ENCODE measurements at places on chromosomes 2 and 18.
A peak's percentile ranks its signal among the peaks of the same experiment; 100 is the strongest.

GRCh38 chr2:169714699-169715098, 18.9 kb upstream of the KLHL23 start:
- DNase-seq: no peak

- peak; percentile 37 for DNase-seq
Observed at GRCh38 chr2:224584785-224585210, 365 bp downstream of the CUL3 start.

DNA sequence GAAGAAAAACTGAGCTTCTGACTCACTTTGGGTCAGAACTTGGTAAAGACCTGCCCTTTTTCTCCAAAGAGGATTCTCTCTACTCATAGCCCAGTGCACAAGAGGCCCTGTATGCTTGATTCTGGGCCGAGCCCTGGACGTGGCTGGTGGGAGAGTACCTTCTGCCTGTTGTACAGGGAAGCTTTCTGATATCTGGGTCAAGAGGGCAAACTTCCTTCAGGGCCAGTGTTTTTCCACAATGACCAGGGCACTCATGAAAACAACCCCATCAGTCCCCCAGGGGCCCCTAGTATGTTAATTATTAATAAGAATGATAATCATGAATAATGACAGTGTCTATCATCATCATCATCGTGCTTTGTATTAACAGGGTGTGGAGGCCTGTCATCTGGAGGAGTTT, 90.0 kb downstream of the TGFA start:
- no peak for DNase-seq

DNA sequence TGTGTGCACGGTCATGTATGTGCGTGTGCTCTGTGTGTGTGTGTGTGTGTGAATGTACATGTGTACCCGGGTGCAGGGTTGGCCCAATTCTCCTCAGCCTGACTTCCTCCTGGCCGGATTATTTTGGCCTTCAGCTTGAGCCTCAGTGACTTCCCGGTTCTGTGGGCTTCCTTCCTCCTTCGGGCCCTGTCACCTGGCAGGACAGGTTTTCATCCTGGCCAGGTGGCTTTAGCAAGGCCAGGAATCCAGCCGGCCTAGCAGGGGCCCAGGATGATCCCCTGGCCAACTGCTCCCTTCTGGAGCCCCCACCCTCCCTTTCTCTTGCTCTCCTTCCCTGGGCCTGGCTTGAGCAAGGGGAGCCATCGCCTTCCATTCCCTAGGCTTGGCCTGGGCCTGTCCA, 140.5 kb downstream of the INHBB start:
- no peak for DNase-seq

DNA sequence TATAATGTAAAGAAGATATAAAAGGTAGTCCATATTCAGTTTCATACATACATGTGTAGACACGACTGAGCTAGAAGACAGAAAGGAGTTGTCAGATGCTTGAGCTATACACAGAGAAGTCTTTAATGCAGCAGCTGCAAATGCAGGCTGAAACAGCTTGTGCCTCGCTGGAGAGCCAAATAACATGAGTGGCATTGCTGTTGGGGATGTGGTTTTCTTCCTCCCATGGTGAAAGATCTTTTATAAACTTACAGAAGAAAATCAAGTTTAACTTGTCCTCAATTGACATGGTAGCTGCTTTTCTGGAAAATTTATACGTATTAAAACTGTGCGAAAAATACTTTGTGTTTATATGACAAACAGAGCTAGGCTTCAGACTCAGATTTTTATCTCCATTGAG, 16.4 kb upstream of the IL1R1 start:
- DNase-seq: no peak

DNA sequence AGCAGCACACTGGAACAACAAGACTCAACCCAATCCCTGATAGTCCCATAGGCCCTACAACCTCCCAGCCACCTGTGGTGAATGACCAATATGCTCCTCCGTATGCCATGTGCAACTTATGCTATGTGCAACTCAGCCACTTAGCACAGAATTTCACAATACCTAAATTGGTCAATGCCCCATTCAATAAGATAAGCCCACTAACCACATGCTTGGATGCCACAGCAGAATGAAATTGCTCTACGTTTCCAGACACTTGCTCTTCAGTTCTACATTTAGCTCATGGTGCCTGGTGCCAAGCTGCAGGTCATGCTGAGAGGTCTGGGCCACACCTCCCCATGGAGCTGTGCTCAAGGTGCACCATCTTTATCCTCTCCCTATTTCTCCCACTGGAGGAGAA, 159.8 kb downstream of the EN1 start:
- DNase-seq: no peak

DNA sequence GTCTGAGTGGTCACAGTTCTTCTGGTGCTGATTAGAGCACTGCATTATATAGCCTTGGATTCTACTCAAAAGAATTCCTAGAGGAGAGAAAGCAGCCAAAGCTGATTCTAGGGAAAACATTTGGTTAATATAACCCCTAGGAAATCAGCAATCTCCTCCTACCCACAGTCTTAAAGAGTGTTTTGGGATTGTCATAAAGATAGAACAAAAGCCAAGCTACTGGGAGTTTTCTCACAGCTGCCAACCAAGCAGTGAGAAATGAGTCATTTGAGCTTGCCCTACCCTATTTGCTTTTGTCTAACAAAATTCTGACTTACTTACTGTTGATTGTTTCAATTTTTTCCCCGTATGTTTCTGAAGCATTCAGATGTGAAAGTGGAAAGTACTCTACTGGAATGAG, 469.3 kb downstream of the PLCL1 start:
- DNase-seq: no peak

- DNase-seq: no peak
Observed at GRCh38 chr2:49840428-49840975, 686.2 kb upstream of the FSHR start.

DNA sequence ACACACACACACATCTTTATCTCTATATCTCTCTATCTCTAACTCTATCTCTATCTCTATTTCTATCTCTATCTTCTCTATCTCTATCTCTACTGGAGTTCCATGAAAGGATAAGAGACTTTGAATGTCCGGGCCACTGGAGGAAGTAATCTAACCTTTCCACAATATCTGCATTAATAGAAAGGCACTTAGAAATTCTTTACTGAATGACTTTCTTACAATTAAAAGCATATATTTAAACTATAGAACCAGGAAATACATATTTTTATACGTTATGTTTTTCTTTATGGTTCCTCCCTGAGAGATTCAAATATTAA, 234.9 kb downstream of the TRIB2 start:
- DNase-seq: no peak

GRCh38 chr2:23373666-23374065, 11.3 kb upstream of the KLHL29 start:
- no peak for DNase-seq

- DNase-seq: no peak
Observed at GRCh38 chr2:221448057-221448843, 123.9 kb downstream of the EPHA4 start.

- DNase-seq: no peak
Observed at GRCh38 chr2:122749405-122749804, 994.0 kb downstream of the TSN start.

GRCh38 chr2:180029575-180029974, 22.5 kb upstream of the CWC22 start:
- DNase-seq: no peak

DNA sequence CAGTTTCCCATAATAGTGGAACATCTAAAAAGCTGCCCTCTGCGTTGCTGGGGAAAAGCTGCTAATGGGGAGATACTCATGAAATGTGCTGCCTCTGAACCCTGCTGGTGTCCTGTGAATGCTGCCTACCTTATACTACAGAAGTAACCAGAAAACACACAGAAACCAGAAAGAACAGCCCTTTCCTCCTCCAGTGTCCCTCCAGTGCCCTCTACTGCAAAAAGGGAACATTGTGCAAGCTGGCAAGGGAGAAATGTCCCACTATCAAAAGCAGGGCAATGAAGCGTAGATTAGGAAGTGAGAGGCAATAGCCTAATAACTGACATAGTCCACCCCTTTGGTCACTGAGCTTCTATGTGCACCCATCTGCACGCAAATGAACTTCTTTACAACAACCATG, 162.7 kb upstream of the ETAA1 start:
- DNase-seq: no peak

DNA sequence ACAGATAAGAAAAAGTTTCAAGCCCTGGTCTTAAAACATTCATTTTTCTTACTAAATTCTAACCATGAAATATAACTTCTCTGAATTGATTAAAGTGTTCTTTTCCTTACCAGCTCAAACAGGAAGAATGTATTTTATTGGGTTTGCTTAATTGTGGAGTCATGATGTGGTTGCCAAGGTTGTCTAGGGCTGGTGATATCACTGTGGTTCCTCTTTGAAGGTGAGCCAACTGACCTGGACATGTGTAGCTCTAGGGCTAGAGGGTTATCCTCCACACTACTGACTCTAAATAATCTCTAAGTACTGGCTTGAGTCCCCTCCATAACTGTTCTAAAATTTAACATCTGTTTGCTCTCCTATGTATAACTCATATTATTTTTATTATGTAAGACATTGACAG, 529.6 kb downstream of the PIK3C3 start:
- DNase-seq: no peak

- DNase-seq: no peak
Observed at GRCh38 chr2:178331474-178332432, 119.2 kb downstream of the PRKRA start.

DNA sequence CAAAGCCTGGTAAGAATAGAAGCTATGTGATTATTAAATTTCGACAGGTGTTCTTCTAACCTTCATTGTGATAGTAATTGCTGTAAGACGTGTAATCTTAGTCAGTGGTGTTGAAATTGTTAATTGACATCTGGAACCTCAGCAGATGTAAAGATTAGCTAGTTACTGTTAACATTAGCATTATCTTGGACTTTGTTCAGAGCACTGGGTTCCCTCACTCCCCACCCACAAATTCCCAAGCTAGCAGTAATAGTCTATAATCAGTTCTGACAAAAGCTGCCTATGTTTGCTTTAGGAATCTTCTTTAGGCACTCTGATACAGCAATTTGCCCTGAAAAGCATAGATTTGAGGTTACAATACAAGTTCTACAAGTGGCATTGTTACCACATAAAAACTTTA, 233.7 kb downstream of the EN1 start:
- no peak for DNase-seq

DNA sequence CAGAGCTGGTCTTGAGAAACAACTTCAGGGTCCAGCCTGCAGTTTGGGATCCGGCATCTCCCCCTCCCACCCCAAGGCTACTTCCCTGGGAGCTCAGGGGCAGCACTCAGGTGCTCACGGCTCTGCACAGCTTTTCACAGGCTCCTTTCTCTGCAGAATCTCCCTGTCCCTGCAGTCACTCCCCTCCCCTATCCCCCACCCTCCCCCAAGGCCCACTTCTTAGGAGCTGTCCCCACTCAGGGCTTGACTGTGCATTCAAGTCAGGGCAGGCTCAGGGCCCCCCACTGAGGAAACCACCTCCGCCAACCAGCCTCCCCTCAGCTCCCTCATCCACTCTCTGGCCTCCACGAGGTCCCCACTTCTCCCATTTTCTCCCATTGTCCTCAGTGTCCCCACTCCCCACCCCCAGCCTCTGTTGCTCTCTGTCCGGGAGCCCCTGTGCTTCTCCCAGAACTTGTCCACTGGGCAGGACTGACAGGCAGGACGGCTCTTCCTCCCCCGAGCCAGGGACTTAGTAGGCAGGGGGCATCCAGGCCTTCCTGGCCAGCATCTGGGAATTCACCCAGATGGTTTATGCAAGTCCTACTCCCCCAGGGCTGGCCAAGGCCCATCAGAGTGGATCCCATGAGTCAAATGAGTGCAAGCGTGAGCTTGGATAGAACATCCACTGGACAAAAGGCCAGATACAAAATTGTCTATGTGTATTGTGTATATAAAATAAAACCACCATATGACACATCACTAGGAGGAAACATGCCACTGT, 7.6 kb downstream of the NMUR1 start:
- no peak for DNase-seq

- no peak for DNase-seq
Observed at GRCh38 chr18:49025426-49025766, 74.6 kb upstream of the SMAD7 start.

DNA sequence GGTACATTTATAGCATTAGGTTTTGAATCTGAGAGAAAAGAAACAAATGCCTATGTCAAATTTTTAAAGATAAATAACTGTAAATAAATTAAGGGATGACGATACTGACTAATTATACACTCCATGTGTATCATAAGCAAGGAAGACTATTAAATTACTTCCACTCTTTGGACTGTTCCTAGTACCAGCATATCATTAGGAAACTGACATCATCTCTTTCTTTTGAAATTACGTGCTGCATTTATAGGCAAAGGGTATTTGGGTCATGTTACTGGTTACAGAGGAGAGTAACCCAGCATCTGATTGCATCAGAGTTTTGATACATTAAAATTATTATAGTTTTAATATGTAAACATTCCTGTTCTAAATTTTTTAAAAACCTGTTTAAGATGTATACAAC, 309.7 kb downstream of the XIRP2 start:
- DNase-seq: no peak

- no peak for DNase-seq
Observed at GRCh38 chr2:188291617-188292347, at the start of gene GULP1. Gene GULP1 (plus strand): TSS chr2:188291874. CDS start chr2:188477703, 185,829 bp downstream.

DNA sequence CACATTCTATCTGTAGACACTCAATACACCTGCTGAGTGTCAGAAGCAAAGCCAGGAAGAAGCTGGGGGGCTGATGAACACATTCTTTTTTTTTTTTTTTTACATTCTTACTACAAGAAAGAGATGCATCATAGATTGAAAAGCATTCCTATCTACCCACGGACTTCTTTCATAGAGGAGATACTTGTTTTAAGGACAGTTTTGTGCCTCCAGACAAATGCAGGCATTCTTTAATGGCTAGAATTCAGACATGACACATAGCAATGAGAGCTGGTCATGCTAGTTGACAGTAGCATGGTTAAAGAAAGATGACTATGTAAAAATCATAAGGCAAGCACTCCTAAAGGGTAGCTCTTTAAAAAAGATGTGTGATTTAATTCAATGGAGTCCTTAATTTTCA, 110.2 kb downstream of the EPHA4 start:
- DNase-seq: no peak

DNA sequence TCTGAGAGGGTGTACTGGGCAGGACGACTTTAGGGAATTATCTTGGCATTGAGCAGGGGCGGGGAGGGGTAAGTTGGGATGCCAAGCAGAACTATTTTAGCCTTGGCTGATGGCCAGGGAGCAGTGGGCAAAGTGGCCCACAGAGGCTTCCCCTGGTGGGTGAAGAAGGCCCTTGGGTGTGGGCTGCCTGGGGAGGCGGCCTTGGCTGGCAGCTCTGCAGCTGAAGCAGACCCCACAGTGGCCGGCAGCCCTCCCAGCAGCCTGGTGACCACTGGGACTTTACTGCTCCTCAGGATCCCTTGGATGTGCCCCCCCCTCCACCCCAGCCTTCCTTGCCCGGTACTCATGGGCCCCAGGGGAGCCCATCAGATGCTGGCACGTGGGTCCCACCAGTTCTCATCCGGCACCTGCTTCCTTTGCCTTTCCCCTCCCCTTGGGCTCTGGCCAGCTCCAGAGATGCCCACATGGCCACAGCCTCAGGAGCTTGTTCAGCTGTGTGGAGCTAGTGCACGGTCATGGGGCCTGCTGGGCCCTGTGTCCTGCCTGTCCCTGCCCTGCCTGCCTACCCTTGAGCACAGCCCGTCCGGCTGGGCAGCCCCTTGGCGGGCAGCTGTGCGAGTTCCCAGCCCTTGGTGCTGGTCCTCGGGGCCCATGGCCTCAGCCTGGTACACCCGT, 122.1 kb upstream of the HS6ST1 start:
- no peak for DNase-seq

- DNase-seq: no peak
Observed at GRCh38 chr2:219744066-219744465, 116.6 kb downstream of the SLC4A3 start.

All from GDM1 (cell line).